Stimulated activated CD8-positive, alpha-beta memory T cell treated with anti-CD3 and anti-CD28 coated beads, Interleukin-7, amount 100 ng/mL, for 24 hours (primary cell): ENCODE measurements at places on chromosomes 11 and 22.

- DNase-seq = no peak
Measured at GRCh38 chr11:2645779-2646118, 54.0 kb downstream of the KCNQ1OT1 start.

GRCh38 chr11:6202041-6202440, 3.0 kb downstream of the OR52W1 start:
- DNase-seq = no peak

DNA sequence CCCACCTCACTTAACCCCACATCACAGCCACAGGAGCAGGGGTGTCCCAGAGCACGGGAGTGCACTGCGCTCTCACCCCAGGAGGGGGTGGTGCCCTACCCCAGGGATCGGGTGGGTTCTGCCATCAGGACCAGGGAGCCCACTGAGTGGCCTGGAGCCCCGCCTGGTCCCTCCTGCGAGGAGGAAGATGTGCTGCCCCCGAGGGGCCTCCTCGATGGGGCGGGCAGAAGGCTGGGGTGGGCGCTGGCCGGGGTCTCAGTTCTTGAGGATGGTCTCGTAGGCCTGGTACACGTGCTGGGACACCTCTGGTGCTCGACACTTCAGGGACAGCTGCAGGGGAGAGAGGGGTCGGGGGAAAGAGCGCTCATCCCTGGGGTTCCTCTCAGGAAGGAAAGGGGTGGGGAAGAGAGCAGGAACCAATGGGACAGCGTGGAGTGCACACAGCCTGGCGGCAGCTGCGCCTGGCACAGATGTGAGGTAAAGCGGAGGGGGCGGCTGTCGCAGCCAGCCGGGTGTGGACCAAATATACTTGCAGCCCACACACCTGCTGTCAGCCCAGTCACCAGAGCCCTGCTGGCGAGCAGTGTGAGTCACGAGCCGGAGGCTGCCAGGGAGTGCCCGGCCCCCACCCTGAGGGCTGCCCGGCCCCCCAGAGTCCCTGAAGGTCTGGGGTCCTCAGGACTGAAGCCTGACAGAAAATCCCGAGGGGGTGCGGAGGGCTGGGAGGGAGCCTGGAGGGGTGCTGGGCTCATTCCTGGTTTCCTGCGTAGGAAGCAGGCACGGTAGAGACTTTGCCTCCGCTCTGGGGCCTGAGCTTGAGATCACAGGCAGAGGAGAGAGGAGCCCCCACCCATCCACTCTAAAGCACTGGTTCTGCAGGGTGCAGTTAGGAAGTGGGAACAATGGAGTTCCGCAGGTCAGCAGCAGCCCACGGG, 13.3 kb upstream of the RASL10A start:
- DNase-seq = no peak

- DNase-seq = no peak
Measured at GRCh38 chr11:61968758-61969390, 1.4 kb upstream of the FTH1 start.
